ENCODE measurements at places on chromosomes 7 and 10.

DNA sequence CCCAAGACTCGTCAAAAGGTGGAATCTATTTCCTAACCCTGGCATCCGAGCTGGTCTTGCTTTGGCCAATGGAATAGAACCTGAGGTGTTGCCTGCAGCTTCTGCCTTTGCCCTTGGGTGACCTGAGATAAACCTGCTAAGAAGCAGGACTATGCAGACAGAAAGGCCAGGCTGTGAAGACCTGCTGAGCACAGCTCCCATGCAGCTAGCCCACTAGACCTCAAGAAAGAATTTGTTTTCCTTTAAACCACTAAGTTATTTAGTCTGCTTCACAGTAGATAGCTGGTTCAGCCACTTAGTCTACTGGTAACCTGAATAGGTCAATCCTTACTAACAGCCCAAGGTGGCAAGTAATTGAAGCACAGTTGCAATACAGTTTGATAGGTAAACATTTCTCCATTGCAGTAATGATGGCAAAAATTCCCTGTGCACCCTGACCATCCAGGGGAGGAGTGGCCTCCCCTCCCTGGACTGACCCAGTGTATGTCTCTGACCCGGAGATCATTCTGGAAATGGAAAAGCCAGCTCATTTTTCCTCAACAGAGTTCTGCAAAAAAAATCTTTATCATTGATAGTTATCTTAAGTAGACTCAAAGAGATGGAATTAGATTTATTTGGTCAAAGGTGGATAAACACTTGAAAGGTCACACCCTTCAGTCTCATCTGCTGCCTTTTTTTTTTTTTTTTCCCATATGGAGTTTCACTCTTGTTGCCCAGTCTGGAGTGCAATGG is 20.0 kb downstream of the TNS3 start:
- DNase-seq, result no peak

- DNase-seq, result no peak
Observed at GRCh38 chr7:30970594-30971094, 6.9 kb downstream of the GHRHR start.

DNA sequence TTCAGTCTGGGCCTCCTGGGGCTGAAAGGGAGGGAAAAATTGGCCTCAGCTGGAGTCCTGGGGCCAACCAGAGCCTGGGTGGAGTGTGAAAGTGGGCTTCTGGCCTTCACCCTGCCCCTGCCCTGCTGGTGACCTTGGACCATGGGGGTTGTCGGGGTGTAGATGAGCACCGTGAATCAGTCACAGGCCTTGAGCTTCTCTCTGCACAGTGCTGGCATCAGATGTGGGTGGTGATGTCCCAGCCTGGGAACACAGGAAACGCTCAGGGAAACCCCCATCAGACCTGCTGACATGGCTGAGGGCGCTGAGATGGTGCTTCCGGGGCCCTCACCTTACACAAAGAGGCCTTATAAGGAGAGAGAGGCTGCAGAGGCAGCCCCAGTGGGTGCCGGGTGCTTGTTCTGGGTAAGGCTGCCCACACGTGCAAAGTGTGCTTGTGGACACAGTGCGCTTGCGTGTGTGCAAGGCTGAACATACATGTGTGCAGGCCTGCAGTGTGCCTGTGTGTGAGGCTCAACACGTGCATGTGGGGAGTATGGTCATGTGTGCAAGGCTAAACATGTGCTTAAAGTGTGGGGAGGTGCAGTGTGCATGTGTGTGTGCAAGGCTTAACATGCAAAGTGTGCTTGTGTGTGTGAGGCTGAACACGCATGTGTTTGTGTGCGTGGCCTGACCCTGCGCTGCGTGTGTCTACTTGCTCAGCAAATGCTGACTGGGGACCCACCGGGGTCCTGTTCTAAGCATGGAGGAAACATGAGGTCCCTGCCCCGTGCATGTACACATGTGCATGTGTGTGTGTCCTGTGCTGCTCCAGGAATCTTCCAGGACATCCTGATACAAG is 6.5 kb downstream of the ARPC1B start:
- DNase-seq, result peak; percentile 75

DNA sequence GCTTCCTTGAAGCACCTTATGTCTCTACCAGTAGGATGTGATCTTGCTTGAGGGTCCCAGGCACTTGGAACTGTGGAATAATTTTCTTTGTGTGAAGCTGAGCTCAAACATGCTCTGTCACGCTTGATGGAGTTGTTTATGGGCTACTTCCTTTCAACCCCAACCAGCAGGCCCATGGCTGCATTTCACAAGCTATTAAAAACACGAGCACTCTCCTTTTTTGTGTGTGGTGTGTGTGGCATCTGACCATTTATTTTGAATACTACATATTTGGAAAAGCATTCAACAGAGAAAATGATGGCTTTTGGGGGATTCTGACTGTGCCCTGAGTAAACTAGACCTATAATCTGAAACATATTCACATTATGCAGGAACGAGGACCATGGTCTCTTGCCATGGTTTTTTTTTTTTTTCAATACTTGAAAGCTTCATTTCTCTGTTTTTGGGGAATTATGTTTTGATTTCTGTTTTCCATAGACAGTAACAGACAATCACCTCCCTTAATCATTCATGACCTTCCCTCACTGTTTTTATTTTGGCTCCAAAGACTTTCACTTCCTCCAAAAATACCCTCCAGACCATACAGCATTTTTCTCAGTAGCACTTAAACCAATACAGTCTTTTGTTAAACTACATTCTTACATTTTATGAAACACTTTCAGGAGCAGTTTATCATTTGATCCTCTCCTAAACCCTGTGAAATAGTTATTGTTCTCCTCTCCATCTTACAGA is 233.6 kb upstream of the BMPER start:
- DNase-seq, result no peak

GRCh38 chr10:119022846-119023552 is 6.5 kb upstream of the NANOS1 start:
- DNase-seq, result no peak

- no peak for DNase-seq
Observed at GRCh38 chr7:7399707-7400106, 136.0 kb downstream of the COL28A1 start.

DNA sequence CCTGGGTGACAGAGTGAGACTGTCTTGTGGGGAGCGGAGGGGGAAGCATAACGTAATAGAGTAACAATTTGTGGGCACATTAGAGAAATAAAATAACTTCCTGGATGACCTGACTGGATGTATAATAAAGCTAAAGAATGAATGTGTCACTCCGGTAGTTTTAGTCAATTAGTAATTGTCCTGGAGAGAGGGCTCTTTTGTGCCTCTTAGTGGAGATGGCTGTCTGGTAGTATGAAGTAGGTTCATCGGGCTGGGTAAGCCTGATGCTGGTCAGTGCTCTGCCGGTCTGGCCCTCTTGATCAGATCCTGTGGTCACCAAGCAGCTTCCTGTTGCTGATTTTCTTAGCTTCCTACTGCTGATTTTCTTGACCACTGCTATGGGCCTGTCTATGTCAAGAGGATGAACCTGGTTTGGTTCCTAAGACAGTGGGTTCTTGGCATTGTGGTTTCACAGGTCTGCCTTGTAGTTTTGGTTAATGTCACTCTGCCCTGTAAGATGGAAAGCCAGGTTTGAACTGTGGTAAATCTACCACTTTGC is 34.1 kb downstream of the ZRANB1 start:
- no peak for DNase-seq

DNA sequence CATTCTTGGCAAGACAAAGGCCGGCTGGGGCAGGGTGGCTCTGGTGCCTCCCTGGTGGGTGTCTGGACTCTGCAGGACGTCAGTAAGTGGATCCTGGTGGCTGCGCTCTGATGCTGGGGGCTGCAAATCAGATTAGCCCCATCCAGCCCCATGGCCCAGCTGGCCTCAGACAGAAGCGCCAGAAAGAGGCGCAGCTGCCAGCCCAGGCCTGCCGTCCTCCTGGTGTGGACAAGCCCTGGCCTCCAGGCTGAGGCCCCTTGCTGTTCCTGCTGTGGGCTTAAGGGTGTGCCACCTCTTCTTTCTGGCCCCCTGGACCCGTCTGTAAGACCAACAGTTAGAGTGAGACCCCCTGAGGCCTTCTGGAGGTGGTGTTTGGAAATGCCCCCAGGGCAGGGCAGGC is 5.9 kb upstream of the LFNG start:
- DNase-seq, result no peak

DNA sequence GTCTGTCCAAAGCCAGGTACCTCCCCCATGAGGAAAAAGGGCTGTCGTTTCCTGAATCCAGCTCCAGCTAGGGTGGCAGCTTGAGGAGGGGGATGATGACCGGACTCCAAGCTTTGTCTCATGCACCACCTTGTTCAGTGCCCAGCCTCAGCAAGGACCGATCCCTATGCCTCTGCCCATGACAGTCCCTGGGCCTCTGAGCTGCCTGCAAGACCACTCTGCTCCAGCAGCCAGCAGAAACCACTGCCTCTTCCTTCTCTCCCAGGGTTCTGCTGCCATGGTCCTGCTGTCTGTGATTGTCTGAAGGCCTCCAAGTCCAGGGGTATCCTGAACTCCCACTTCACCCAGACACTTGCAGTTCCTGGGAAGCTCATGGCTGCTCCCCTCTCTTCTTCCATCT is 21.3 kb upstream of the GDF10 start:
- no peak for DNase-seq

DNA sequence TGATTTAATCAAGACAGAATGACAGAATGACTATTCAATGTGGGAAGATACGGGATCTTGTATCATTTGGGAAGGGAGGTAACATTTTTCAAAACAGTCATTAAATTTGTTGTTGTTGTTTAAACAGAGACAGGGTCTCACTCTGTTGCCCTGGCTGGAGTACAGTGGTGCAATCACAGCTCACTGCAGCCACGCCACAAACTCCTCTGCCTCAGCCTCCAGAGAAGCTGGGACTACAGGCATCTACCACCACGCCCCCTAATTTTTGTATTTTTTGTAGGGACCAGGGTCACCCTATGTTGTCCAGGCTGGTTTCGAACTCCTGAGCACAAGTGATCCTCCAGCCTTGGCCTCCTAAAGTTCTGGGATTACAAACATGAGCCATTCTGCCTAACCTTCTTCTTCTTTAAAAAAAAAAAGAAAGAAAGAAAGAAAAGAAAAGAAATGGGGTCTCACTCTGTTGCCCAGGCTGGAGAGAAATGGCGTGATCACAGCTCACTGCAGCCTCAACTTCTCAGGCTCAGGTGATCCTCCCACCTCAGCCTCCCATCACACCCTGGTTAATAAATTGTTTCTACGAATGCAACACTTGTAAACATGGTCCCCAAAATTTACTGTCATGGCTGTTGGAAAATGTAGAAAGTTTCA is 24.3 kb downstream of the YWHAG start:
- no peak for DNase-seq

- DNase-seq, result no peak
Observed at GRCh38 chr10:70355051-70356021, 27.1 kb downstream of the LRRC20 start.

- no peak for DNase-seq
Observed at GRCh38 chr7:135918134-135918533, 59.0 kb downstream of the MTPN start.
